Brain (organoid and tissue), 16 donors: ENCODE measurements at places on chromosomes 1 and 21. TPM values are rescaled to one million over a fixed set of nuclear protein-coding genes. Genes with fewer than 3 reads are reported as not detected.

GRCh38 chr1:77253211-77253610, 28.6 kb upstream of the AK5 start:
- no peak for DNase-seq

DNA sequence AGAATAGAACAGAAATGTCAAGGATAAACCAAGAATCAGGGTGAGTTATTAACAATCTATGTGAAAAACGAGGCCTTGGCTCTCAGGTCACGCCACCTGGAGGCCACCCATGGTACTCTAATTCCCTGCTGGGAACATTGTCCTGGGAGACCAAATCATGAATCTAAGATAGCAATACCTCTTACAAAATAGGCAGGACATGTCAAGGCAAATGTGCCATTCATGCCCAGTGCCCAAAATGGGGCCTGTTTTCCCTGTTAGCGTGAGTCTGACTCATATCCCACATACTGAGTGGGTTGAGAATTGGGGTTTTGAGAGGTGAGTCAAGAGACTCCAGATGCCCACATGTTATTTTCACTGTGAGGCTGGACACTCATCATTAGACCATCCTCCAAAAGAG, 380.8 kb downstream of the HHIPL2 start:
- no peak for DNase-seq

- no peak for DNase-seq
These were observed 10.2 kb downstream of the C1orf94 start for GRCh38 chr1:34186741-34187494.

DNA sequence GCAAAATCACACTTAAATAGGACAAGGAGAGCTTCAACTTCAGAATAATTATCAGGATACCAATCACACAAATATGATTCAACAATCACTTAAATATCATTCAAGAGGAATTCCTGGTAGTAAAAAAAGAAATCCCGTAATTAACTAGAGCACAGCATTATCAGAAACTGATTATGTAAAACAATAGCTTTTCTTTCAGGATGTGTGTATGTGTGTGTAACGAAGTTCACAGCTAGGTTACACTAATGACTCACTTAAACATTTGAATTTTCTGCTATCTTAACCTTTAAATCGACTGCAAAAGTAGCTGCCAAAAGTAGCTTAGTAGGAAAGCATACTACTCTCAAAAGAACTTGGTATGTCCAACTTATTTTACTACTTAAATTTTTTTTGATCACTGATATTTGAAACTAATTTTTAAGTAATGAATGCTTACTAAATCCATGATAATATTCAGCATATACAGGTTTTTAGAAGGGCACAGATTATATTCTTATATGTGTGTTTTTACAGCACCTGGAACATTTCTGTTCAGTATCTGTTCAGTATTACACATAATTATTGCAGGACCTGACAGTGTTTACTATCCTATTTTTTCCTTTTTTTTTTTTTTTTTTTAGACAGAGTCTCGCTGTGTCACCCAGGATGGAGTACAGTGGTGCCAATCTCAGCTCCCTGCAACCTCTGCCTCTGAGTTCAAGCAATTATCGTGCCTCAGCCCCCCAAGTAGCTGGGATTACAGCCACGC, 4.2 kb downstream of the RERE start:
- DNase-seq = no peak

DNA sequence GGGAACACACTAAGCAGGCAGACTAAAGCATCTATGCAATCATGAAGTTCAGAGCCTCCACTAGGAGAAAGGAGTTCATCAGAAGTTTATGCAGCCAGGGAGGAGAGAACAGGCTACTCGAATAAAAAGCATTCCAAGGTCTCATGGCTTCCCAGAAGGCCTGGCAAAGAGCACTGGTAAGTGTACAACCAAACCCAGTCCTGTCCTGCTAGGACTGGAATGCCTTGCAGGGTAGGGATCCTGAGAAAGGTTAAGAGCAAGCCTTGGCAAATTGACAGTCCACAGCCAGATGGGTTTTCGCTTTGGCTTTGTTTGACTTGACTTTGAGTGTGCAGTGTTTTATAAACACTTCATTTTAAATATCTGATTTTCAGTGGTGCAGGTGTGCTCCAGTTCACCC, 133.6 kb upstream of the ATP1B1 start:
- no peak for DNase-seq

DNA sequence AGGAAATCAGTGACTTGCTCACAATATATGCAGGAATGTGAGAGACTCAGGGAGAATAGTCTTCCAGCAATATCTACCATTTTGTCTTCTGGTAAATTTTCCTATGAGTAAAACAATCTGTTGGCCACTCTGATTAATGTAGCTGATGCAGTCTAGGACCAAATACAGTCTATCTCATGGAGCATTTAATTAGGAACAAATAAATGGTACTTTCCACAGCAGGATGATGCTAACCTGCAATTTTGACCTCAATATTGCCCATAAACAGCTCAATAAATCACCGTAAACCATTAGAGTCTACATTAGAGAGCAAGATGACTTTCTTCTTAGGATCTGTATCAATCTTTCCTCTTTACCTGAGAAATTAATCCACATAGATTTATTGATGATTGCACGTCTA, 567.7 kb upstream of the B3GALT2 start:
- no peak for DNase-seq

- DNase-seq = no peak
These were observed 87.5 kb upstream of the ZBTB18 start for GRCh38 chr1:243963571-243963970.

DNA sequence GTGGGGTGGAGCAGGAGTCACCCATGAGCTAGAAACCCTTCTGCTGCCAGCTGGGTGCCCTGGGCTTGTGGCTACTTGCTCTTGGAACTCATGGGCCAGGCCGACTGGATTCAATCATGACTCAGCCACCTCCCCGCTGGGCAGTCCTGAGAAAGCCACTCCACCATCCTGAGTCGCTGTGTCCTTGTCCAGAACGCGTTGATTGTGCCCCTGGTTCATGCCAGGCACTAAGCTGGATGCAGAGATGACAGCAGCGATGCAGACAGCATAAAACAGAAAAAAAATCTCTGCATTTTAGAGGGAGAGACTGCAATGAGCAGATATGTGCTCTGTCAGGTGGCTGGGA, 10.6 kb downstream of the PADI1 start:
- no peak for DNase-seq

GRCh38 chr1:24721533-24721932, 23.7 kb upstream of the CLIC4 start:
- no peak for DNase-seq

DNA sequence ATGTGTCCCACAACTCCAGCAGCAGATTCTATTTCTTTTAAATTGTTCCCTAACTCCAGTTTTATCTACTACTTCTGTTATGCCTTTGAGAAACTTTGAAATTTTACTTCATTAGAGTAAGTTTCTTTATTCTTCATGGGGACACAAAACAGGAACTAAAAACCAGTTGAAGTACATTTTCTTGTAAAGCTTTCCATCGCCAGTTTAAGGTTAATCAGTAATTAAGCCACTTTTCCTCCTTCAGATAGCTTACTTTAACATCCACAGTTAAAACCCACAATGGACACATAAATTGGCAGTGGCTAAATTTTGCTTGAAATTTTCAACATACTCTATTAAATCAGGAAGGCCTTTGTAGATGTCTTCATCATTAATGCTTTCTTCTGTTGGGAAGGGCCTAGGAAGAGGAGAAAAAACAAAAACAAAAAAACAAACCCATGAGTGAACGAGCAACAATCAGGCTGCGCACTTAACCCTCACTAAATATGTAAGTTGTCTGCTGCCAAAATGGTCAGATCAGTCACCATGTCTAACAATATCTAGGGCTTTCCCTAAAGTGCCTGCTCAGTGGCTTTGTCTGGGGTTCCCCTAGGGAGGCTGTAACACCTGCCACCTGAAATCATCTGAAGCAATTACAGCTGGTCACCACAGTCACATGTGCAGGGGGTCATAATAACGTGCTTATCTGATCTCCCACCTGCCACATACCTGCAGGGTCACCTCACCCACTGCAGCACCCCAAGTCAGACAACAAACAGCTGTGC, 187.9 kb downstream of the VAV3 start:
- no peak for DNase-seq

- no peak for DNase-seq
These were observed 84.2 kb upstream of the DSCAM start for GRCh38 chr21:40931197-40931596.

- no peak for DNase-seq
These were observed 547.4 kb downstream of the LTN1 start for GRCh38 chr21:28445141-28445830.

DNA sequence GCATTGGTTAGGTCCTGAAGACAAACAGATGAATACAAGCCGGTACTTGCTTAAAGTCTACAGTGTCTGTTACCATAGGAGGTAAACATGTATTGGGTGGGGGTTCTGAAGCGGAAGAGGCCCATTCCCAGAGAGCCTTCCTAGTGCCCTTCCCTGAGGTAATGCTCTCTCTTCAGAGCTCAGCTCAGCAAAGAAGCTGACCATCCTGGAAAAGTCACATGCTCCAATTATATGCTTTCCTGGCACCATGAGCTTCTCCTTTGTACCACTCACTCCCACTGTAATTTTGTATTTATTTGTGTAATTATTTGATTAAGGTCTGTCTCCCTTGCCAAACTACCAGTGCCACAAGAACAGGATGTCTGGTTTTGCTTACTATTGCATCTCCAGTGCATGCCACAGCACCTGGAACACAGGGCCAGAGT, 42.0 kb downstream of the RAB3B start:
- DNase-seq = no peak

DNA sequence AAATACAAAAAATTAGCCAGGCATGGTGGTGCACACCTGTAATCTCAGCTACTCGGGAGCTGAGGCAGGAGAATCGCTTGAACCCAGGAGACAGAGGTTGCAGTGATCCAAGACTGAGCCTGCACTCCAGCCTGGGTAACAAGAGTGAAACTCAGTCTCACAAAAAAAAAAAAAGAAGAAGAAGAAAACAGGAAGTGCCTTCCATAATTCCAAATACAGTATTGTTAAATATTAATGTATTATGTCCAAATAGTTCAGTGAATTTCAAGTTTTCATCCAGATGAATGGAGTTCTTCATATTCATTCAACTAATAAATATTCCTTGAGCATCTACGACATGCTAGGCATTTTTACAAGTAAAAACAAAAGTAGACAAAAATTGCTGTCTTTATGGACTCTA, 33.3 kb downstream of the PLEKHO1 start:
- no peak for DNase-seq

GRCh38 chr1:52195161-52195560, 53.3 kb downstream of the ZFYVE9 start:
- no peak for DNase-seq

DNA sequence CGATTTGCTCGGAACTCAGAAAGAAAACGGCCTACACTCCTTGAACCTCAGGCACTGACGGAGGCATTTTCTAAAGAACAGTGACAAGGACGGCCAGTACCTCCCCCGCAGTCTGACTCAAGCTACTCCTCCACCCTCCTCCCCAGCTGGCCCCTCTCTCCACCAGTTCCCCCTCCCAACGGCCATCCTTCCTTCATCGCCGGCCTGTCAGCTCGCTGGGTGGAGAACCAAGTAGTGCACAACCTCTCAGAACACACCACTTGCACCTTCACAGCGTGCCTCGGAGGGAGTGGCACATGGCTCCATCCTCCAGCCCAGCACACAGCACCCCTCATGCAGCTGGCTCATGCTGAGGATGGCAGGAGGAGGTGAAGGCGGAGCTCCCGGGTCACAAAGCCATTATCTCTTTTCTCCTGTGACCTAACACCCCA, 58.8 kb downstream of the TOR1AIP2 start:
- no peak for DNase-seq

DNA sequence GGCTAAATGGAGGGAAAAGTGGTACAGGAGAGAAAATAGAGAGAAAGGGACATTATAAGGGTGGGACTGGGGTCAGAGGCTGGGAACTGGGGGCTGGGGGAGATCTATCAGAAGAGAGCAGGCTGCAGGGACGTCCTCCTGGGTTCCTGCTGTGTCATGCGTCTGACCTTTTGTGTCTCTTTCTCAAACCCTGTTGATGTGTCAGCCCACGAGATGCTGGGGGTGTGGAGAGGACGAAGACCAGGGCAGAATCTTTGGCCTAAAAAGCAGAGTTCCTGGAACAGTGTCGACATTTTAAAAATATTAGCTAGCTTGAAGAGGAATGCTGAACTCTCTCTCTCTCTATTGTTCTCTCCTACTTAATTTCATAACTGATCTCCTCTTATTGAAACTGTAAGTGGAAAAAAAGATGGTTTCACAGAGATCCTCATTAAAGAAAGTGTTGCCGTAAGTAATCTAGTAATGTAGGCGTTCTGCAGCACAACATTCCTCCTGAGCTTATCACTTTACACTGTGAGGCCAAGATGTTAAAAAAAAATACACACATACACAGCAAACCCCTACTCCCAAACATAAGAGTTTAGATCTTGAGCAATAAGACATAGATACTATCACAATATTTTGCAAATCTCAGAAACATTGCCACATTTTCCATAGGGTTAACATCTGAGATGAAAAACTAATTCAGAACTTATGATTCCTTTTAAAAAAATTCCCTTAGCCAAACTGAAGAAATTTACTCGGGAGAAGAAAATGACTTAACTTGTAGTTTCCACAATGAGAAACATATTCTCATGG, 52.6 kb downstream of the RUNX1 start:
- DNase-seq = no peak

GRCh38 chr1:212557739-212558692, 50.5 kb upstream of the ATF3 start:
- peak; percentile 13 for DNase-seq

DNA sequence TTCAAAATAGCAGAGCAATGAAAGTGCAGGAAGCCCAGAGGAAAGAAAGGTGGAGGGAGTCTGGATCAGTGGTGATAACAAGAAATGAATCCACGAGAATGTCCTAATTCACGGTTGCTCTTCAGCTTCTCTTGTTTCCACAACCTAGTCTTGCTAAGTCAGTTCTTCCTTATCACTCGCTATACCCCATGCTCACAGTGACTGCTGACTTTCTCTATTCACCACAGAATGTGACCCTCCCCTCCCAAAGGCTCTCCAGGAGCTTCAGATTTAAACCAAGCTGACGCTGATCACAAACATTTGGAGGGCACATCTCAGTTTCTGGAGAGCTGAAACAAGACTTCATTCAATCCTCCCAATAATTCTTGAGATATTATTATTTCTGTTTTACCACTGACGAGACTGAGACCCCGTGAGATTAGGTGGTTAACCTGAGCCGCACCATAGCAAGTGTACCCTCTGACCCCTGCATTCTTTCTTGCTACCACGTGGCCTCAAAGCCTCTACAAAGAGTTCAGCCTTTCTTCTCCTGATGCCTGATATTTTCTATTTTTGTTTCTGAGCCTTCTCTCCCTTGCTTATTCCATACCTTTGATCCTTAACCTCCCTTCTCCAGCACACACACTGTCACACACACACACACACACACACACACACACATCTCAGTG, 10.7 kb upstream of the CCN1 start:
- DNase-seq = no peak

Gene PRRX1
- 2.5 TPM for polyA plus RNA-seq

Gene RNF11
- 153 TPM for polyA plus RNA-seq

Gene OTUD7B
- polyA plus RNA-seq = 11.0 TPM

Gene U2AF1
- 86.6 TPM for polyA plus RNA-seq

Gene OPRD1
- polyA plus RNA-seq = 1.9 TPM

Gene NUAK2
- 14.4 TPM for polyA plus RNA-seq

Gene PKLR
- polyA plus RNA-seq = 0.17 TPM

Gene PAFAH2
- polyA plus RNA-seq = 8.7 TPM

Gene CASQ2
- 1.4 TPM for polyA plus RNA-seq

Gene PTPN22
- polyA plus RNA-seq = not detected

Gene ITPKB
- polyA plus RNA-seq = 85.7 TPM

Gene ZBTB7B
- polyA plus RNA-seq = 25.7 TPM

Gene NBPF10
- 0.12 TPM for polyA plus RNA-seq
